ENCODE measurements at places on chromosomes 7 and 10. TPM values are rescaled to one million over a fixed set of nuclear protein-coding genes. Genes with fewer than 3 reads are reported as not detected.

The NME8 gene
- not detected for total RNA-seq

DNA sequence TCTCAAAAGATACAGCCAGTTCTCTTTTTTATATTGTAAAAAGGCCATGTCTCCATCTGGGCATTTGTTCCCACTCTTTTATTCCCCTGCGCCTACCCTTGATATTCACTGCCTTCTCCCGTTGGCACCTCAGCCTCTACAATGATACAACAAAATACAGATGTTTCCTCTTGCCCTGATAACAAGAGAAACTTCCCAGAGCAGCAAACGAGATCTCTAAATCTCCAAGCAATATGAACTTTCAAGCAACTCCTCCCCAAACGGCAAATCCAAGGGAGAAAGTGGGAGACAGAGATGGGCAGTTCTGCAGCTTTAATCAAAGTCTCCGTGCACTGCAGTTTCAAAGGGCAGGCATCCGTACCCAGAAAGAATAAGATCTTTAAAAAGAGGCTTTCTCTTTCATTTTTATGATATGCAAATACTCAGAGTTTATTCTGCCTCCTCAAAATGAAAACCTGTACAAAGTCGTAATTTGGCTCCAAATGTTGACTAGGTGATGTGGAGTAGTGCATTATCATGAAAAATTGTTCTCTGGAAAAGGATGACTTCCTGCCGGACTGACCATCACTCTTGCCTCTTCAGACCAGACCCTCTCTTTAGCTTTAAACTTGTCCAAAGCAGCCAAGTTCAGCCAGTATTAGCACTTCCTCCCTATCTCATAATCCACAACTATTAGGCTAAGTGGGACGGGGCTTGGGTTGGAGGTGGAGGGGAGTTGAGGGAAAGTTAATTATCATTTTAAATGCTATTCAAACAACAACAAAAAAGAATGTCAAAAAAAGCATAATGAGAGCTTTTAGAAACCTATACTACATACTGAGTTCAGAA, 682 bp downstream of the HGF start:
- DNase-seq: no peak

GRCh38 chr10:11849911-11850310, 26.8 kb downstream of the PROSER2 start:
- DNase-seq: no peak

GRCh38 chr10:132550366-132551092, 12.9 kb downstream of the INPP5A start:
- DNase-seq: no peak

DNA sequence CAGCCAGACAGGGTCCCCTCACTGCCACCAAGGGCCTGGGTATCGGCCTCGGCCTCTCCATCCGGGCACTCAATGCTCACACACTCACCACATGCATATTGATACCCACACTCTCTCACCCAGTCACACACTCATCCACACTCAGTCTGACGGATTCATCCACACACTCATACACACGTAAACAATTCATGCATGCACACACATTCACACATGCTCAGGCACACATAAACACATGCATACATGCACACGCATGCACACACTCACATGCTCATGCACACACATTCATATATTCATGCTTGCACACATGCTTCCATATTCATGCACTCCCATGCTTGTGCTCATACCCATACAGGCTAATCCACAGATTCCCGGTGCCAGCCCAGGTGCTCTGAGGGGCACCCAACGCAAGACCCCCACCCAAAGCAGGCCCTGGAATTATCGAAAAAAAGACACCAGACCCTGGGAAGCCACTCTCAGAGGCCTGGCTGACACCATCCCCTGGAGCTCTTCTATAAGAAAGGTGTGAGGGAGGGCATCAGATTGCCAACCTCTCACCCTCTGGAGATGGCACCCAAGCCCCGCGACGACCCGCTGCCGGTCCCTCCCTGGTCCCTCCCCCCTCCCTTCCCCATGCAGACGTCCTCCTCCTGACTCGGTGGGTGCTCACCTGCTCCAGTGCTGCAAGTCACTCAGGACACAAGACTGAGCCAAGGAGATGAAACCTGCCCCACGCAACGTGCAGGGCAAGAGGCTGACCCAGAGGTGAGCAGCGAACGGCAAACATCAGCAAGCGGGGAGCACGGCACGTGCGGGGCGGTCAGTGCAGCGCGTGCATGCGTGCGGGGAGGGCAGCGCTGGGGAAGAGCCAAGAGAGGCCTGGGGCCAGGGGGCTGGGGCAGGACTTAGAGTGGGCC, 15.2 kb downstream of the STK32C start:
- no peak for DNase-seq

The PRLHR gene
- not detected for total RNA-seq

- no peak for DNase-seq
These were observed 645.2 kb downstream of the PHTF2 start for GRCh38 chr7:78443811-78444210.

DNA sequence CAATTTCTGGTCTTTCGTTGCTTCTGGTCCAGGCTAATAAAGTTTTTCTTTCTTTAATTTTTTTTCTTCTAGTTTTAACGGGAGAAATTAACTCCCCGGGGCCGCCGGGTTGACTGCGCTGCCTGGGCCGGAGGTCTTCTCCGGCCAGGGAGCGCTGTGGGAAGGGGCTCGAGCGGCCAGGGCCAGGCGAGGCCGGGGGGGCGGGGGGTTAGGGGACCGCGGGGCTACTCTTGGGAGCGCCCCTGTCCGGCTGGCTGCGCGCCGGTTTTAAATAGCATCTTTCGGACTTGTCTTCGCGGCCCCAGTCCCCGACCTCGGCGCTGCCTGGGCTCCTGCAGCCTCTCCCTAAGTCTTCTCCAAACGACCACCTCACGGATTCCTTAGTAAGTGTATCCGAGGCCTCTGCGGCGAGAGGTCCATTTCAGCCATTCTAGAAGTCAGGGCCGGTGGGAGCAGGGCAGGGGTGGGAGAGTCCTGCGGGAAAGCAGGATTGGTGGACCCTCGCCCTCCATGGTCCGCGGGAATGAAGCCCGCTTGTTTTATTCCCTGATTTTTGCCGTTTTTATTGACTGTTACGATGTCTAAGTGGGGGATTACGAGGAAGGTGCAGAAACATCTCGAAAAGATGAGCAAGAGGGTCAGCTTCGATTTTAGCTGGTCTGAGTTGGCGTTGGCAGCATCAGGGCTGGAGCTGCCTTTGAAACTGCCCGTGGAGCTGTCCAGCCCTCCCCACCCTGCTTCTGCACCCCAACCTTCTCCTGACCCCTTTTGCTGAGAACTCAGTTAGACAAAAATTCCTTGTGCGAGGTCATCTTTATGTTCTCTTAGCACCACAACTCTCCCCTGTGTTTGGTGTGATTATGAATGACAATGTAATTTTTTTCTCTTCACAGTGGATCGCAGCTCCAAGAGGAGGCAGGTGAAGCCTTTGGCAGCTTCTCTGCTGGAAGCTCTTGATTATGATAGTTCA, 555 bp downstream of the PHF14 start:
- DNase-seq: peak; percentile 56

DNA sequence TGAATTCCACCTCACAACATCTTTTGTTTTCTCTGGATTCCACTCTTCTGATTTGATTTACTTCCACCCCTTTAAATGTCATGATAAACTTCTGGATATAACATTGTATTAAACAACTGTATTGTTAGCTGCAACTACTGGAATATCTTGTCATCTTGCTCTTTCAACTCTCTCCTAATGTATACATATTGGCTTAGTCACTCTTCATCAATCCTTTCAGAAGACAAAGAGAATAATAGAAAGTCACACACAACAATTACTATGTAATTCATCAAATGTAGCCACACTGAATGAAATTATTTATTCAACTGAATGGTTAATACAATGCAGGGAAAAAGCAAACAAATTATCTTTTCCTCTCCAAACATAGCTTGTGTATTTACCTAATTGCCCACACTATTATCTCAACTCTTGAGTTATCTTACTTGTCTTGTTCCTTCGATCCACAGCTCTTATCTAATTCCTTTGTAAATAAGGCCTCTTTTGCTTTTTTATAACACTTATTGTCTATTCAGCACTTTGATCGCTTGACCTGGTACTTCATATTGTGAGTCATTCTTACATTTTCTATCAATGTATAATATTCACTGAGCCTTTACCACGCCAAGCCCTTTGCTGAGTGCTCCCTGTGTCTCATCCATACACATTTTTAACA, 16.7 kb downstream of the SEMA3A start:
- no peak for DNase-seq

DNA sequence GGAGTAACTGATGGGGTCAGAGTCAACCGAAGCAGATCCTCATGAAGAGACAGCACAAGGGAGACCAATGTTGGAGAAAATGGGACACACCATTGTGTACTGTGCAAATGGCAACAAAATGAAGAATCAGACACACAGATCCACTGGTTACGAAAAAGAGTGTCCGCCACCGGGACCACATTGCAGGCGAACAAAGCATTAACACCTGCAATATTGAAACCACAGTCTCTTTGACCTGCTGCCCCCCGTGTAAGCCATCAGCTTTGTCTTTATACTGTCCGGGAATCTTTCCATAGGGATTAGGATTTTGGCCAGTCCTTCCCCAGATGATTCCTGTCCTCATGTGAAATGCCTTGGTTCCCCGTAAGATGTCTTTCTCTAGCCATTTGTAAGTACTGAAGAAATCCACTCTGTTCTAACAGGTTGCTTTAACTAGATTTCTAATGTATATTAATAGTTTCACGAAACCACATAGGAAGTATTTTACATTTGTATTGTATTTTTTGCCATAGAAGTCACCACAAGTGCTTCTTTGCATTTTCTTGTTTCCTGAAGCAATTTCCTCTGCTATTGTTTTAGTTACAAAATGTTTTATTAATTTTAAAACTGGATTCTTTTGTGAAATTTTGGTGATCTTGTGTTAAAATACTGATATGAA, 140.8 kb upstream of the NFE2L3 start:
- DNase-seq: no peak

DNA sequence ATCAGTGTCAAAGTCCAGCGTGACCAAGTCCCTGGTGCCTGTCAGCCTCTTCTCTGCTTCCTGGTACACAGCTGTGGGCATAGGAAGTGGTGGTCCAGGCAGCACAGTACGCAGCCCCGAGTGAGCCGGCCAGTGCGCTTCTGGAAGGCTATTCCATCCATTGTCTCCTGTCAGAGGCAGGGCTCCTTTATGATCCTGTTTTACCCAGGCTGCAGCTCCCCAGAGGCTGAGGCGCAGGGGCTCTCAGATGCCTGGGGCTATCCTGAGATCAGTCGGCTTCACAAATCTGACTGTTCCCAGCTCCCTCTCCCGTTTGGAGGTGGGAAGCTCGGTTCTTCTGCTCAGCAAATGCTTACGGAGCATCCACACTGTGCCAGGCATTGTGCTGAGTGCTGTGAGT, 70.3 kb downstream of the LANCL2 start:
- DNase-seq: no peak

The FKBP6 gene
- total RNA-seq: not detected

GRCh38 chr10:113362645-113363091, 190.2 kb upstream of the HABP2 start:
- no peak for DNase-seq

The H2BK1 gene
- not detected for total RNA-seq

GRCh38 chr10:80552151-80552646, 14.5 kb downstream of the SH2D4B start:
- DNase-seq: no peak

DNA sequence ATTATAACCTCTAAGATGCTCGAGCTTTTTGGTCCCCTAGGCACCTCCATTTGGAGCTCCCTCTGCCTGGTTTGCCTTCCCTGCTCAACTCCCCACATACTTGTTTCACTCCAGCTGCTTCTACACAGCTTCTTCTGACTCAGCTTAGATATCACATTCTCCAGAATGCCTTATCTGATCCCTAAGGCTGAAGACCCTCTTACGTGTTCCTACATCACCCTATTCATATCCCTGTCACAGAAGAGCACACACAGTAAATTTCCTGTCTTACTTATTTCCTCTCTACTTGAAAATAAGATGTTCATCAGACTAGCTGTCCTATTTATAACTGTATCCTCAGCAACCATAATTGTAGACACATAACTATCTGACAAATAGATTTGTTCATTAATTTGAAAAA, 61.3 kb upstream of the RNF148 start:
- no peak for DNase-seq

DNA sequence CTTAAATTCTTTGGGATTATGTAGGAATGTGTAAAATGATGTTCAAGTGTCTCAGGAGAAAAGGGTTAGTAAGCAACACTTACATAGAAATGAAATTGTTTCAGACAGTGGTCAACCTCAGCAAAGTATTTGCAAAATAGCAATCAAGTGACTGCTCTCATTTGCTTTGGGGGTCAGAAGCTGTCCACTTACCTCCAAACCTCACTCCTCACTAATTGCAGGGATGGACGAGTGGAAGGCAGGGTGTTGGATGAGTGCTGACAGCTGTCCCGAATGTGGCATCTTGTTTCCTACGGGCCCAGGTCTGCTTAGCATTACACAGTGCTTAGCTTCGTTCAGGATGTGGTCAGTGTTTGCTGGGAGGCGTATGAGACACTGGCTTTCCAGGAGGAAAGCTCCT, 437.0 kb downstream of the SUGCT start:
- DNase-seq: no peak

DNA sequence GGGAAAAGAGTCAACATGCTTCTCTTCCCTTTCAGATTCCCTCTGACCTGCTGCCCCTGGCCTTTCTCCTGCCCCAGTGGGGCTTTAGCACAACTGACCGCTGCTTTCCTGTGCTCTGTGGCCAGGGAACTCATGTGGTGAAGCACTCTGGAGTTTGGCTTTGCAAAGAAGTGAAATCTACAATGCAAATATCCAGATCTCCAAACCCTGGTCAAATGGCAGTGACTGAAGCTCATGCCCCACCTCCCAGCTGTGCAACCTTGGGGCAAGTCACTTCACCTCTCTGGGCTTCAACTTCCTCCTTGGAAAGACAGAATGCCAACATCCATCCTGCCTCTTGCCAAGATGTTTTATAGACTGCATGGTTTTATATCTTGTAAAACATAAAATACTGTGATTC, 157.8 kb downstream of the NEURL1 start:
- no peak for DNase-seq

Data from Right ventricle myocardium superior (tissue), 1 donor.